ENCODE measurements at places on chromosomes 13 and 19. TPM values are rescaled to one million over a fixed set of nuclear protein-coding genes. Genes with fewer than 3 reads are reported as not detected.

Gene OR7A5
- not detected for total RNA-seq

GRCh38 chr19:27774827-27775226, 1438.1 kb downstream of the UQCRFS1 start:
- DNase-seq: no peak
- H3K4me1 ChIP-seq: no peaks in the 10 kb centered on the region
- no peaks in the 10 kb centered on the region for H3K27me3 ChIP-seq

Gene PSG6
- total RNA-seq: not detected

Gene ZNF112
- 4.0 TPM for total RNA-seq

Gene ZNF132
- total RNA-seq: 2.4 TPM

GRCh38 chr13:105991622-105992277, 543.7 kb downstream of the EFNB2 start:
- peaks cover 3% of the 10 kb centered on the region for H3K27me3 ChIP-seq
- peak; percentile 16 for DNase-seq
- H3K27ac ChIP-seq: no peak overlapping the region
- no peaks in the 10 kb centered on the region for H3K4me1 ChIP-seq
- H3K4me3 ChIP-seq: no peak overlapping the region

Gene FFAR1
- not detected for total RNA-seq

DNA sequence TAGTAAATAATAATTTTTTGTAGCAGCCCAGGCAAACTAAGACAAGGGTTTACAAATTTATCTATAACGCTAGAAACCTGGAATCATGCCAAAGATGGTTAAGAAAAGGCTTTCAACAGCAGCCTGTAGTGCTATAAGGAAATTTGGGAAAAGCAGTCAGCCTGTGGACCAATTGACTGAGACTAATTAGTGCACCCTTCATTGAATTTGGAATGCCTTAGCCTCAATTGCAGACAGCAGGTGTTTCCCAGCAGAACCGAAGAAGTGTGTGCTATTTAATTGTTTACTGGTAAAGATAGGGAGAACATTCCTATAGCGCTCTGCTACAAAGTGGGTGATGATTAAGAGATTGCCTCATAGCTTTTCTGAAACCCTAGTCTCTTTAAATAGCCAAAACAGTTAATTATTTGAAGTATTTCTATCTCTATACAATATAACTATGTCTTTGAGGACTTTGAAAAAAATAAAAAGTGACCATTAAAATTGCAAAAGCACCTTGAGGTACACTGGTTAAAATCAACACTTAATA, 1884.3 kb upstream of the PCDH20 start:
- DNase-seq: no peak
- H3K27me3 ChIP-seq: no peaks in the 10 kb centered on the region
- no peak overlapping the region for H3K4me3 ChIP-seq
- no peaks in the 10 kb centered on the region for H3K36me3 ChIP-seq
- no peak overlapping the region for H3K27ac ChIP-seq

DNA sequence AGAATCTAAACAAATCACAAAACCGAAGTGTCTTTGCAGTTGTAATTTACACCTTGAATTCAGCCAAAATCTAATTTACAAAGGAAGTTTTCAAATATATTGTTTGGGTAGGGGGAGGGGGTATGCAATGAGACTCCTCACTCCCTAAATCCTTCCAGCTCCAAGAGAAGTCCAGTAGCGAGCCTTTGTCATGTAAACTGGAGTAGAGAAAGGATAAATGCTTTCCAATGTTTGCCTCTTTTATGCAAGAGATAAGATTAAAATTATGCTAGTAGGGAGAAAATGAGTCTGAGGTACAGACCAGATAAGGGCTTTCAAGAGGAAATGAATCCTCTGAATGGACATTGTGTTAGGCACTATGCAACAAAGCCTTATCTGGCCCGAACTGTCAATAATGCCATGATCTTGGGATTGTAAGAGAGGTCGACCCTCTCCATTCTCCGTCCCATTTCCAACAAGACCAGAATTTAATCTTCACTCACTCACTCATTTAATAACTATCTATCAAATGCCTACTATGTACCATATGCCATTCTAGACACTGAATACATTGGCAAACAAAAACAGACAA, 199.2 kb downstream of the LACC1 start:
- H3K36me3 ChIP-seq: no peaks in the 10 kb centered on the region
- H3K27me3 ChIP-seq: no peaks in the 10 kb centered on the region
- H3K4me3 ChIP-seq: no peak overlapping the region
- DNase-seq: no peak
- peaks cover 10% of the 10 kb centered on the region for H3K4me1 ChIP-seq

GRCh38 chr19:47663911-47664771, 49.1 kb upstream of the EHD2 start:
- peak; percentile 92 for DNase-seq
- H3K4me1 ChIP-seq: peaks cover 73% of the 10 kb centered on the region
- H3K27me3 ChIP-seq: no peaks in the 10 kb centered on the region
- H3K36me3 ChIP-seq: no peaks in the 10 kb centered on the region
- peak overlapping the region; percentile 32 for H3K4me3 ChIP-seq

GRCh38 chr19:43721469-43722048, 5.7 kb downstream of the IRGC start:
- no peak for DNase-seq
- no peaks in the 10 kb centered on the region for H3K4me1 ChIP-seq
- H3K4me3 ChIP-seq: no peak overlapping the region
- H3K36me3 ChIP-seq: no peaks in the 10 kb centered on the region

DNA sequence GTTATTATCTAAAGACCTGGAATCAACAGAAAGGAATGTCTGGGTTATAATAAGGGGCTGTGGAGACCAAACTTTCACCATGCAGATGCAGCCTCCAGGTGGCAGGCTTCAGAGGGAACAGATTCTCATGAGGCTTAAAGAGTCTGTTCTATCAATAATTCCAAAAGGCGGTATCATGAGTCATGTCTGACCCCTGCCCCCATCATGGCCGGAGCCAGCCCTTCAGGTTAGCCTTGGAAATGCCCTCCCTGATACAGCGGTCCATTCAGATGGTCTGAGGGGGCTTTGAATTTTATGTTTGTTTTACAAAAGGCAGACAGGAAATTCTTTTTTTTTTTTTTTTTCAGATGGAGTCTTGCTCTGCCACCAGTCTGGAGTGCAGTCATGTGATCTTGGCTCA, 21.7 kb upstream of the LAMP1 start:
- peaks cover 7% of the 10 kb centered on the region for H3K4me1 ChIP-seq
- no peaks in the 10 kb centered on the region for H3K27me3 ChIP-seq
- no peaks in the 10 kb centered on the region for H3K36me3 ChIP-seq
- no peak overlapping the region for H3K27ac ChIP-seq
- H3K4me3 ChIP-seq: no peak overlapping the region

Gene KIR2DL3
- not detected for total RNA-seq

GRCh38 chr13:24127116-24127631, 33.3 kb upstream of the SPATA13 start:
- H3K27me3 ChIP-seq: no peaks in the 10 kb centered on the region
- no peak overlapping the region for H3K4me3 ChIP-seq
- H3K27ac ChIP-seq: no peak overlapping the region
- no peaks in the 10 kb centered on the region for H3K4me1 ChIP-seq
- DNase-seq: no peak
- H3K36me3 ChIP-seq: no peaks in the 10 kb centered on the region

DNA sequence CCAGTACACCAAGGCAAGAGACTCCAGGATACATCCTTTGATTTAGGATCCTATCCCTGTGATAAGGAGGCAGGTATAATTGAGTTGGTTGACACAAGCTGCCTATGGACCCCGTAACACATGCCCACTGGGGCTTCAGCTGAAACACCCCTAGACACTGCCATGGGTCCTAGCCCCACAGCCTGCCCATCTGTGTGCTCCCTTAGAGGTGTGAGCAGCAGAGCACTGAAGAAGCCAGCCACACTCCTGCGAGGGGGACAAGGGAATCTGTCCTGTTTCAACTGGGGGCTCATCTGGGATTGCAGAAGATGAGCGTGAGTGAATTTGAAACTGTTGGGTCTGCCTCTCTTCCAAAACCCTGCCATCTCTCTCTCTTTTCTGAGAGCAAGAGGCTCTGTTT, 385.9 kb upstream of the SLITRK6 start:
- no peak overlapping the region for H3K4me3 ChIP-seq
- H3K36me3 ChIP-seq: no peaks in the 10 kb centered on the region
- H3K4me1 ChIP-seq: no peaks in the 10 kb centered on the region
- no peaks in the 10 kb centered on the region for H3K27me3 ChIP-seq
- DNase-seq: no peak
- H3K27ac ChIP-seq: no peak overlapping the region

Gene EML2
- total RNA-seq: 5.4 TPM

DNA sequence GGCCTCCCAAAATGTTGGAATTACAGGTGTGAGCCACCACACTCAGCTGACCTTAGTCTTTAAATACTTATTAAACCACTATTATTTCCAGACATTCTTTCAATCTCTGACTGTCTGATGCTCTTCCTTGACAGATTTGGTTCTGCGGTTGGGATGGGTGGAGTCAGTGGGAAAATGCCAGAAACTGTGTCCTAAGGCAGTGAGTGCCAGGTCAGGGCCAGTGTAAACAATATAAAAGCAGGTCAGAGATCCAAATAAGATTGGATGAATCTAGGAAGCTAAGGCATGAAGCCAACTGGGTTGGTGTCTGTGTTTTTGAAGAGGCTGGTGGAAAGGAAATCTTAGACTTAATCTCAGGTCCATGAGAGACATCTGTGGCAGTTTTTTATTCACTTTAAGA, 74.7 kb downstream of the KLF5 start:
- H3K4me3 ChIP-seq: no peak overlapping the region
- H3K27ac ChIP-seq: no peak overlapping the region
- H3K36me3 ChIP-seq: no peaks in the 10 kb centered on the region
- no peaks in the 10 kb centered on the region for H3K4me1 ChIP-seq
- no peak for DNase-seq
- H3K27me3 ChIP-seq: no peaks in the 10 kb centered on the region

DNA sequence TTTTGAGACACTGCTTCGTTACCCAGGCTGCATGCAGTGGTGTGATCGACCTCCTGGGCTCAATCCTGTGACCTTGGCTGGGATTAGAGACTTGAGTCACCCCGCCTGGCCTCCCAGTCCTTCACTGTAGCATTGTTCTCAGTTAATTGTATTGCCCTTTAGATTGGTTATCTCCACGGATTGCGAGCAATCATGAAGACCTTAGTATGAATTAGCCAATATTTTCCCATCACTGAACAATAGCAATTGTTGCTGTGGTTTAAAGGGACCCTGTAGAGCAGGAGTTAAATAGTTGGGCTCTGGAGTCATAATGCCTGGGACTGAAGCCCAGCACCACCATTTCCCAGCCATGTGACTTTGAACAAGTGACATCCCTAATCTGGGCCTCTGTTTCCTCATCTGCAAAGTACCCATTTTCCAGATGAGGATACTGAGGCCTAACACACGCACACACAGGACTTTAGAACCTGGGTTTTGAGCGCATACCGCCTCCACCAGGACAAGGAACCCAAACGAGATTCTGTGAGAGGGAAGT, 8.4 kb downstream of the PPP1R14A start:
- H3K4me3 ChIP-seq: no peak overlapping the region
- no peaks in the 10 kb centered on the region for H3K27me3 ChIP-seq
- H3K36me3 ChIP-seq: no peaks in the 10 kb centered on the region
- peak overlapping the region; percentile 87 for H3K27ac ChIP-seq
- H3K4me1 ChIP-seq: peaks cover 6% of the 10 kb centered on the region
- no peak for DNase-seq

Gene SCN1B
- 345 TPM for total RNA-seq

- no peaks in the 10 kb centered on the region for H3K36me3 ChIP-seq
- no peaks in the 10 kb centered on the region for H3K4me1 ChIP-seq
- H3K4me3 ChIP-seq: no peak overlapping the region
Measured at GRCh38 chr13:109803825-109804224, 17.4 kb upstream of the IRS2 start.

Gene ZNF221
- 0.88 TPM for total RNA-seq

Gene IRGC
- total RNA-seq: not detected

DNA sequence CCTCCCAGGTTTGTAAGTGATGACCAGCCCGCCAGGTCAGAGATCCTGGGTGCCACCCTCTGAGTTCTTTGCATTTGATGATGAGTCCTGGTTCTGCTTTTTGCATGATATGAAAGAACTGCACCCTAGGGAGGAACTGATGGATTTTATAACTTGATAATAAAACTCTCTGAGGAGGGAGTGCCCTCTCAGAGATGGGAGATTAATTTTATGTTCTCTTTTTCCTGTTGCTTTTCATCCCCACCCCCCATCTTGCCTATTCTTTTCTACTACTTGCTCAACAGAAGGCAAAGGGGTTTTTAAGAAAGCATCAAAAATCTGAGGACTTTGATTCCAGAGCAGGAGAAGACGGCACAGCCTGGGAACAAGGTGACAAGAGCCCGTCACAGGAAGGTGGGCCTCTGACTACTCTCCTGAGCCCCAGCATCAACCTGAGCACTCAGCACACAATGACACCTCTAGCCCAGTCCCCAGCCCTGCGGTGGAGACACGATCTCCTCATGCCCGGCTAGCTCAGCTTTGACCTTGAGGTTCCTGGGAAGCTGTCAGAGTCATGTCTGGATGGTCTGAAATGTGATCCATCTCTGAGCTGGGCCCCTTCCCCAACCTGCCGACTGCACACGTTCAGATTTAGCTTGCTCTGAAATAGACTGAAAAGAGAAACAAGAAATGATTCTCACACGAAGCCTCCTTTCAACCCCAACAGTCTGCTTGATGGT, 69.1 kb downstream of the SIAH3 start:
- H3K36me3 ChIP-seq: no peaks in the 10 kb centered on the region
- H3K4me1 ChIP-seq: peaks cover 18% of the 10 kb centered on the region
- no peak overlapping the region for H3K4me3 ChIP-seq
- no peaks in the 10 kb centered on the region for H3K27me3 ChIP-seq
- DNase-seq: no peak

GRCh38 chr19:31072451-31072850, 276.8 kb downstream of the TSHZ3 start:
- H3K27me3 ChIP-seq: no peaks in the 10 kb centered on the region
- H3K4me3 ChIP-seq: no peak overlapping the region
- H3K27ac ChIP-seq: no peak overlapping the region
- no peaks in the 10 kb centered on the region for H3K4me1 ChIP-seq
- no peak for DNase-seq

DNA sequence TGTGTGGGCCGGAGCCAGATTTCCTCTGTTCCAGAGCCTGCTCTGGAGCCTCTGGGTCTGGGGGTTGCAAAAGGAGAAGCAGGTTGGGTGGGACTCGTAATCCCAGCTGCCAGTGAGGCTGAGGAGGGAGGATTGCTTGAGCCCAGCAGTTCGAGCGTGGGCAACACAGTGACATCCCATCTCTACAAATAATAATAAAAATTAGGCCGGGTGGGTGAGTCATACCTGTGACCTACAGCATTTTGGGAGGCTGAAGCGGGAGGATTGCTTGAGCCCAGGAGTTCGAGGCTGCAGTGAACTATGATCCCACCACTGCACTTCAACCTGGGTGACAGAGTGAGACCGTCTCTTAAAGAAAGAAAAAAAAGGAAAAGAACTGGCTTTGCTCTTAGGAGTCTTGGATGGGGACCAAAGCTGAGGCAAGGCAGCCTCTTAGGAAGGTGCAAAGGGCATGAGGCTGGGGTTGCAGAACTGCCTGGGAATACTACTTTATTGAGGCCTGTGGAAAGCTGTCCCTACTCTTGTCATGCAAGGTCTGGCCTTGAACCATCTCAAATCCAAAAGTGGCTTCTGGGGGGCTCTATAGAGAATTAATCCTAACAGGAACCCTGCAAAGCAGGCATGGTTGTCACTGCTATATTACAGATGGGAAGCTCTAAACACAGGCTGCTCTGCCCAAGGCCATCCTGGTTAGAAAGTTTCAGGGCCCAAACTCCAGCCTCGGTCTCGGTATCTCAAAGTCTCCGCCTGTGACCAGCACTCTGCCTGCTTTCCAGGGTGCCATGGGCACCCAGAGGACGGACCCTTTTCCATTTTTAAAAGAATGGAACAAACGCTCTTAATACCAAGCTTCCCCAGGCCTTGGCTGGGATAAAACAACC, 880 bp upstream of the C19orf12 start:
- H3K27ac ChIP-seq: peak overlapping the region; percentile 94
- H3K27me3 ChIP-seq: no peaks in the 10 kb centered on the region
- H3K4me3 ChIP-seq: peak overlapping the region; percentile 81
- peaks cover 26% of the 10 kb centered on the region for H3K4me1 ChIP-seq
- H3K36me3 ChIP-seq: no peaks in the 10 kb centered on the region

- no peak overlapping the region for H3K27ac ChIP-seq
- peaks cover 6% of the 10 kb centered on the region for H3K27me3 ChIP-seq
Measured at GRCh38 chr19:15563931-15564330, 51.1 kb upstream of the CYP4F8 start.
